ENCODE measurements at places on chromosomes 11 and 22.
A peak's percentile ranks its signal among the peaks of the same experiment; 100 is the strongest.

DNA sequence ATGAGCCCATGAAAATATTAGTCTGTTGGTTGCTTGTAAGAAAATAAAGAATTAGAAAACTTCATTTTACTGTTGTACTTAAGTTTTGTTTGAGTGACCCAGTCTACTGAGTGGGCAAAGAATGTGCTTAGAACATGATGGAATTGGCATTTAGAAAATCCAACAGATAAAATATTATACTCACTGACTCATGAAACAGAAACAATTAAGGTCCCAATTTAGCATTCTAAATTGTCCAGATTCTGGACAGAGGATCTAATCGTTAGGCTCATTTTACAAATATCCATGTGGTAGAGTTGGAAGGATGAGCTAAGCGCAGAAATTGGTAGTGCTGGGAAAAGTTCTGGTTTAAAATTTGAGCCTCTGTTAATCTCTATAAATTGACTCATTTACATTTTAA is 45.4 kb downstream of the METTL15 start:
- DNase-seq: no peak

- no peak for DNase-seq
Observed at GRCh38 chr11:57368106-57368844, 12.7 kb downstream of the PRG3 start.

DNA sequence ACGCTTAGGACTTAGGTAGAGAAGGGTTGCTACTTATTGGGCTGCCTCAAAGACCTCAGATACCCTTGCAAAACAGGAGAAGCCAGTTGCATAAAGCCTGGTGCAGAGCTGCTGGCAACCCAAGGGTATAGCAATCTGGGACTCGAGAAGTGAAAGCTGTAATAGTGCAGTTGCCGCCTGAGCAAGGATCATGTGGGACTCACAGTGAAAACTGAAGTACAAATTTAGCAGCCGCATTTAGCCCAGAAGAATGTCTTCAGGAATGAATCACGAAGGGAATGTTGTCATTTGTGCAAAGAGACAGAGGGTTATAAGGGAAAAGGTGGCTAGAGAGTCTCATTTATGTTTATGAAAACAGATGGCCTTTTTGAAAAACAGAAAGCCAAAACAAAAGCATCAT is 267.2 kb downstream of the TENM4 start:
- no peak for DNase-seq

DNA sequence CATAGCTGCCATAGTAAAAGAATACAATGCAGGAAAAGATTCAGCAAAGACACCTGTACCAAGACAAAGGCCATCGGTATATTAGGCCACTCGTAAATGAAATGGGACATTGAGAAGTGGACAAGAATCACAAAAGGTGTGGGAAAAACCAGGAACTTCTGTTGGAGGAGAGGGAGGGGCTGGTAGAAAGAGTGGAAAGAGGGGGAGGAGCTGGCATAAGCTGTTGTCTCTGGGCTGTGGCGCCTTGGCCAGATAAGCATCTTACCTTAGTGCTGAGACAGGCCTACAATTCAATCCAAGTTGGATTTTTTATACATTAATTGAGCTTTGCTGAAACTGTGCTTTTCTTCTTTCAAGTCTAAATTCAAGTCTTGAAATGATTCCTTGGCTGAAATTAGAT is 37.1 kb downstream of the ZNF202 start:
- DNase-seq: no peak

- DNase-seq: no peak
Observed at GRCh38 chr11:72821221-72821919, 7.2 kb downstream of the ATG16L2 start.

DNA sequence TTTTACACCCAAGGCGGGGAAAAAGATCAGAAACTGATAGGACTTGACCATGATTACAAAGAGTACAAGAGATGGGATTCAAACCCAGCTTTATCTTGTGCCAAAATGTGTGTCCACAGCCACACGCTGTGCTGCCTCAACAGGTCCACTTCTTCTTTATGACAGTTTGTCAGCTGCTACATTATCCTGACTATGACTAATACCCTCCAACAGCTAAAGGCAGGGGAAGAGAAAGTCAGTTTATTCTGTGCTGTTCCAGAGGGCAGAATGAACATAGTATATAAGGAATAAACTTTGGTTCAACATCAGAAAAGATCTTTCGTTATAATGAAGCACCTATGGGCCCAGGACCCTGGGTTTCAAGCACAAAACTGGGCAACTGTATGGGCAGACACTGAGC is 668.2 kb upstream of the TENM4 start:
- DNase-seq: no peak

GRCh38 chr22:17945888-17946648 is 78.3 kb downstream of the MICAL3 start:
- no peak for DNase-seq

DNA sequence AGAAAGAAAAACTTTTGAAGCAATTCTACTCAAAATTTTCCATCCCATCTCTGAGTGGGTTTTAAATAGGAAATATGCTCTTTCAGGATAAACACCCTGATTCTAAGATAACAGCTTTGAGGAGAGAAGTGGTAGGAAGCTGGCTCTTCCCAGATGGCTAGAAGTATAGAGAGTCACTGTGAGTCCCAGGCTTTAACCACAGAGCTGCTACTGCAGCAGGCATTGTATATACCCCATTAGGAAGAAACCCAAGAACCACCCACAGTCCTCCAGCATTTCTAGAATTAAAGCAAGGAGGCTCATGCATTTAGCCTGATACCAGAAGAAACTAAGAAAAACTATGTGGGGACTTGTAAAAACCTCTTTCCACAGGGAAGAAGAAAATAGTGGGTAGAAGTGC is 1405.6 kb upstream of the TENM4 start:
- DNase-seq: no peak

GRCh38 chr11:10838083-10838482 is 19.8 kb downstream of the ZBED5 start:
- no peak for DNase-seq

- DNase-seq: no peak
Observed at GRCh38 chr22:48314073-48314472, 1513.6 kb downstream of the BRD1 start.

- no peak for DNase-seq
Observed at GRCh38 chr11:1340111-1340510, 30.7 kb upstream of the TOLLIP start.

DNA sequence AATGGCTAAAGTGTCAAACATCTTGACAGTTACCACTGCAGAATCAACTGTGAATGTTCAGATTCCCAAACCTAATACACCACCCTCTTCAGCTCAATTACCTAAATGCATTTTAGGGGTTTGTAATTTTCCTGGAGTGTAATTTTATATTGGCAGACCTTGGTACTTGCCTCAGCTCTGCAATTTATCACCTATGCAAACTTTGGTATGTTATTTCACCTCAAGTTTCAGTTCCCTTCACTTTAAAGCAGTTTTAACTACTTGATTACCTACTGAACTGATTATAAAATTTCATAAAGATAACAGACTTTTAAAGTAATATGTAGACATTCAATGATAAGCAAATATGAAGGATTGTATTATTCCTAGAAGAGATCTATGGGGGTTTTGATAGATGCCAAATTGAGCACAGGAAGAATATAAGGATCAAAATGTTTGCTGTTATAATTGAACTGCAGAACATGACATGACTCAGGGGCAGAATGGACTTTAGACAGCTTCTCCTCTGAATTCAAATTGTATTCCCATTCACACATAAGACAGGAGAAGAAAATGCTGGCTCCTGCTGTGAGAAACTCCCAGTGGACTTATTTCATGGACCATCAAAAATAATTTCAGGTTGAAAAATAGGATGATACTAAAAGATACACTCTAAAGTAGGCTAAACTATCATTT is 491.5 kb upstream of the LUZP2 start:
- no peak for DNase-seq

GRCh38 chr11:3103076-3103475 is 45.9 kb upstream of the CARS1 start:
- DNase-seq: no peak

DNA sequence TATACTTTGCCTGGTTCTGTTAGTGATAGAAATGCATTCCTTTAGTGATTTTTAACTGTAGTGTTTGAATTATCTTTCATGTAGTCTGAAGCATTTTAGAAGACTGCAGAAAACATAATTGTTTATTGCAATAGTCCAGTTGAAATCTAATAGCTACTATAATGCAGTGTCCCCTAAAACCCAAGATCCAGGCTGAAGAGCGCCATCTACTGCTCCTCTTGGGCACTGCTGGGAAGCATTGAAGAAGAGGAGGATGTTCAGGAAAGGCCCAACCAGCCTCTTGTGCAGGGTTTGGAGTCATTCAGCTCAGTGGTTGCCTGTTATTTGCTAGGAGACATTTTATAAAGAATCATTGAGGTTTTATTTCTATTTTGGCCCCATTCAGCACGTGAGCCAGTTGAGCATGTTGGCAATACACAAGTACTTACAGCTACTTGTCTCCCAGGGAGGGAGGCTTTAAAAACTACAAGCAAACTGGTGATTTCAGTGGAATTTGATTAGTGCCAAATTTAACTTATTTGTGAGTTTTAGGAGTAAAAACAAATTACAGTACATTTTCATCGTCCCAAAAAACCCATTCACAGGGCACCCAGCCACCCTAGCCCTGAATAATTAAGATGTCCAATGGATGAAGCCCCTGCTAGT is 74.9 kb upstream of the HORMAD2 start:
- DNase-seq: peak; percentile 53

DNA sequence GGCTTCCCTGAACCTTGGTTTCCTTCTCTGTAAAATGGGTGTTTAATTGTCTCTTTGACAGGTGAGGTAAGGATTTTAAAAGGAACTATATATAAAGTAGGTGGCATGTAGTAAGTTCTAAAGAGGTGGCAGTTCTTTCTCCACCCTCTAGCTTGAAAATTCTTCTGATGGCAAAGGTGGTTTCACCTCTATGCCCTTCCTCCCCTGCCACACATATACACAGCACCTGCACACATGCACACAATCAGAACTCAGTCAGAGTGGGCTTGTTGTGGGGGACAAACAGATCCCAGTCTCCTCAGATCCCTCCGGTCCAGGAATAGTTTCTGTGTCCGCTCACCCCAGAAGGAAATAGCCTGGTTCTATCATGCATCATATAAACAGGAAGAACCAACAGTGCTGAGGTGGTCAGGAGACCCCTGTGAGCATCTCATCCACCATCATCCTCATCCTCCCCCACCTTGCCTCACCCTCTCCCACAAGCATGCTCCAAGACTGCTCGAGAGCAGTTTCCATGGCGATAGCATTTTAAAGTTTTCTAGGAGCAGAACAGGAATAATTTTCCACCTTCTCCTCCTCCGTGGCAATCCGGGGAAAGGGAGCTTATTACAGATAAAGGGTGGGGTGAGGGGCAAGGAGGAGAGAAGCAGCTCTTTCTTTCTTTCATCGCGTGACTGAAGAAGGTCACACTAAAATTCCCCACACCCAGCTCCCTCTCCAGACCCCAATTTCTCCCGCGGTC is 123.6 kb downstream of the CHST1 start:
- no peak for DNase-seq

DNA sequence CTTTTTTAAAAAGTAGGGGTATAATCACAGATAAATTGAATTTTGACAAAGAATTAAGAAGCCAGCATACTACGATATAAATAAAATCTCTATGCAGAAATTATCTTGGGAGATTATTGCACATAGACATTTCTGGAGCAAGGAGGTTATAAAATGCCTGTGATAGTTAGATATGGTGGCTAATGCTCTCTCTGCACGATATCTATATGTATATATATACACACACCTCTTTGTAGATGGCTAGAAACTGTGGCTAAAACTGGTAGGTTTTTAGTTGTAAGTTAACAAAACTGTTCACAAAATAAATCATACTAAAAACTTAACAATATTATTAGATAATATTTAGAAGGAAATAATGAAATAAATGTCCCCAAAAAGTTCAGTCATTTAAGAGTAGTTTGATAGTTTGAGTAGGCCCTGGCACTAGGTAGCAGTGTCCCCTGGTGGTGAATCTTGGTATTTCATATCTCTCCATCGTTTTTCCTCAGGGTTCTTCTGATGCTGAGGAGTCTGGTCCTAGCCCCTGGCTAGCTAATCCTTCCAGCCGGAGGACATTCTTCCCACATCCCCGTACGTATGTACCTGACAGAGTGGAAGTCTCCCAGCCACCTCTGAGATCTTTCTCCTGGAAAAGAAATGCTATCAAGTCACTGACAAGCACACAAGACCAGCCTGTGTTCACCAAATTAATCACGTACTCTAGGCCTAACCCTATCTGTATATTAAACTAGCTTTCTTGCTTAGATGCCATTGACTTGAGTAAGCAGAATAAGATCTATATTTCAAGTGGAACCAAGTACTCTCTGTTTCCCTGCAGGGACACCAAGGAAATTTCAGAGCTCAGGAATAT is 32.2 kb downstream of the ART5 start:
- DNase-seq: no peak

DNA sequence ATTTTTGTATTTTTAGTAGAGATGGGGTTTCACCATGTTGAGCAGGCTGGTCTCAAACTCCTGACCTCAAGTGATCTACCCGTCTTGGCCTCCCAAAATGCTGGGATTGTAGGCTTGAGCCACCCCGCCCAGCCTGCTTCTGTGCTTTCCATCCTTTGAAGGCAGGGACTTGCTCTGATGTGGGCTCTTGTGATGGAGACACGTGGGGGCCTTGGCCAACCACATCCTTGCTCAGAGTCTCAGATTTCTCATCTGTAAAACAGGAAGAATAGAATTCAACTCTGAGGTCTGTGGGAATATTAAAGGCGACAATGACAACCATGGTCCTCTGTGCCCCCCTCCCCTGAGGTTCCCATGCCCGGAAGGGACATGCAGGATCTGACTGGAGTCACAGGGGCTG is 3.8 kb upstream of the GGA1 start:
- peak; percentile 76 for DNase-seq

- peak; percentile 36 for DNase-seq
Observed at GRCh38 chr22:49961005-49961600, 531 bp downstream of the PIM3 start.

GRCh38 chr11:120877746-120878365 is 146.0 kb upstream of the TBCEL start:
- no peak for DNase-seq

DNA sequence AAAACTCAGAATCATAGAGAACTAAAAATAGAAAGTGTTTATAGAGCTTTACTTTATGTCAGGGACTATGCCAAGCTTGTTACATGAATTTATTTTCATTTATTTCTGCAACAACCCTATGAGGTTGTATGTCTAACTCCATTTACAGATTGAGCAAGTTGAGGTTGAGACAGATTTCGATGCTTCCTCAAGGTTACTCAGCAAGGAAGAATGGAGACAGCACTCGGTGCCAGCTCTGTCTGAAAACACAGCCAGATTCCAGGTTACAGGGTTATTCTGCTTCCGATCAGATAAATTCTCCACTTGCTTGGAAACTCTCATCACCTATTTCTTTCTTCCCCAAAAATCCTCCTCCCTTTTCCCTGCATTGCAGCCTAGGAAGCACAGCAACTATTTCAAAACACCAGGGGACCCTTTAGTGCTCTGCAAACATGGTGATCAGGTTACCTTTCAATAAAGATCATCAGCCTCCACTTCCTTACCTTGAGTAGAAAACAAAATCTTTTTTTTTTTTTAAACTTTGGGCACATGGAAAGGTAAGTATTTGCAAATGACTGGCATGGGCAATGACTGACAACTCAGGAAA is 7.0 kb downstream of the MMP3 start:
- DNase-seq: no peak

DNA sequence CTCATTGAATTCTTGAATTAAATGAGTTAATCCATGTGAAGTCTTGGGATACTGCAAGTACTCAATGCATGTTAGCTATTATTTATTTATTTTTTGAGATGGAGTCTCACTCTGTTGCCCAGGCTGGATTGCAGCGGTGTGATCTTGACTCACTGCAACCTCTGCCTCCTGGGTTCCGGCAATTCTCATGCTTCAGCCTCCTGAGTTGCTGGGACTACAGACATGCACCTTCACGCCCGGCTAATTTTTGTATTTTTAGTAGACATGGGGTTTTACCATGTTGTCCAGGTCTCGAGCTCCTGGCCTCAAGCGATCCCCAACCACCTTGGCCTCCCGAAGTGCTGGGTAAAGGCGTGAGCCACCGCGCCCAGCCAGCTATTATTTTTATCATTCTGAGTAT is 9.4 kb downstream of the MMP7 start:
- no peak for DNase-seq

All from T-helper 2 cell (primary cell).